Ovary (tissue), 10 donors: ENCODE measurements at places on chromosomes 7 and 10. TPM values are rescaled to one million over a fixed set of nuclear protein-coding genes. Genes with fewer than 3 reads are reported as not detected.

The NPFFR1 gene
- 0.59 TPM for total RNA-seq

- H3K4me3 ChIP-seq = no peak overlapping the region
- no peaks in the 10 kb centered on the region for H3K4me1 ChIP-seq
- no peak overlapping the region for H3K27ac ChIP-seq
- no peaks in the 10 kb centered on the region for H3K27me3 ChIP-seq
- H3K36me3 ChIP-seq = no peaks in the 10 kb centered on the region
These were observed 116.4 kb upstream of the HGF start for GRCh38 chr7:81886211-81886764.

DNA sequence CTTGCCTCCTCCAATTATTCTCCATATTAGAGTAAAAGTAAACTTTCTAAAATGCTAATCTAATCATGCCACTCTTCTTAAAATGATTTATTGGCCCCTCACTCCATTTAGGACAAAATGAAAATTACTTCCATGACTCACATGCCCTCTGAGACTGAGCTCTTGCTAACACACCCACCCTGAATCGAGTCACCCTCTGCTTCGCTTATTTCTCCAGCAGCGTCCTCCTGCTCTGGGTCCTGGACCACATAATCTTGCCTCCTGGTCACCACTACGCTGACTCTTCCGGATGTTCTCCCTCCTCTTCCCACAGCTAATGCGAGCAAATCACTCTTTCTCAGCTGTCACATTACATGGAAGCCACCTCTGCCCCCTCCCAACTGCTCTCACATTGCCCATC lies 384.0 kb upstream of the FZD8 start:
- no peaks in the 10 kb centered on the region for H3K36me3 ChIP-seq
- H3K27me3 ChIP-seq = no peaks in the 10 kb centered on the region
- no peak overlapping the region for H3K4me3 ChIP-seq
- H3K4me1 ChIP-seq = no peaks in the 10 kb centered on the region

DNA sequence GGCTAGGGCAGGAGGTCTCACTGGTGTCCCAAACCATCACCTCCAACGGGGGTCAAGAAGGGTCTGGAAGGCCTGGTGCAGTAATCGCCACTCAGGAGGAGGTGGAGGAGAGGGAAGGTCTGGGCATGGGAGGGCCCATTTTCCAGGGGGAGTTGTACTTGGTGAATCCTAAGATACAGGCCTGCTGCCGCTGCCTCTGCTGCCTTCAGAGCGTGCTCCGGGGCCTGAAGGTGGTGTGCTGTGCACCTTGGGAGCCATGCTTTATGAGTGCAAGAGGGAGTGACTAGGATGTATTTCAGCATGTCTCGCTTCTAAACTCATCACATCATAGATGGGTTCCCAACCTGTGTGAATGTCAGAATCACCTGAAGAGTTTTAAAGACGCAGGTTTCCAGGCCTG lies 78.2 kb downstream of the GLRX3 start:
- H3K27ac ChIP-seq = no peak overlapping the region
- H3K36me3 ChIP-seq = no peaks in the 10 kb centered on the region
- no peaks in the 10 kb centered on the region for H3K27me3 ChIP-seq
- DNase-seq = no peak

GRCh38 chr10:38118072-38118807 lies 24.1 kb downstream of the ZNF37A start:
- no peak overlapping the region for H3K27ac ChIP-seq
- H3K4me3 ChIP-seq = no peak overlapping the region
- no peaks in the 10 kb centered on the region for H3K4me1 ChIP-seq
- H3K27me3 ChIP-seq = no peaks in the 10 kb centered on the region
